Activated T-cell treated with anti-CD3 and anti-CD28 coated beads for 48 hours (primary cell): ENCODE measurements at places on chromosomes 13 and 19.

GRCh38 chr13:48801255-48801654 lies 147.5 kb downstream of the CYSLTR2 start:
- no peak for DNase-seq

- no peak for DNase-seq
Observed at GRCh38 chr13:49746111-49746510, 46.4 kb downstream of the KPNA3 start.

DNA sequence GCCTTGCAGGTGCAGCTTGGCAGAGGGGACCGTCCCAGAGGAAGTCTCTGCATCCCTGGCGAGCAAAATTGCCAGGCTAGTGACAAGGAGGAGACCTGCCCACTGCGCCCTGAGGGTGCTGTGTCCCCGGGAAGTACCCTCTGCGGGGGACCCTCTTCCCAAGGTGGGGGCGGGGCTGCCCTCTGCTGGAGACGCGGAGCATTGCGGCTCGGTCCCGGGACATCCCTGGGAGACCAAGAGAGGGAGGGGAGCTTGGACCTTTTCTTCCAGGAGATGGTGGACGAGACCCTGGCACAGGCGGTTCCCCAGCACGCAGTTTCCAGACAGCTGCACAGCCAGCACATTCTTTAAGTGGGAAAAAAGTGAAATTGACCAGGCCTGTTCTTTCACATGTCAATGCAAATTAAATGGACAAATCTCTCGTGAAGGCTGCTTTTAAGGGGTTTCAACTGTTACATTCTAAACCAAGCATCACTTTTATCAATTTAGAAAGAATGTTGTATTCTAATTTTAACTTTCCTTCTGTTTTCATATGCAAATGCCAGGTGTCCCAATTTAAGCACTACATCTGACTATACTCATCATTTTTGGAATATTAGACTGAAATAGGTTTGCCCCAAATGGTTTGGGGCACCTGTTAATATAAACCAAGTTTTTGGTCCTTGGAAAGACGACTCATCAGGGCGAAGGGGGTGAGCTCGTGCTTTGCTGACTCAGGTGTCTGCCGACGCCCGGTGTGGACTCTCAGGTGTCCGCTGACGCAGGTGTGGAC lies 60.7 kb downstream of the MCF2L start:
- peak; percentile 41 for DNase-seq

DNA sequence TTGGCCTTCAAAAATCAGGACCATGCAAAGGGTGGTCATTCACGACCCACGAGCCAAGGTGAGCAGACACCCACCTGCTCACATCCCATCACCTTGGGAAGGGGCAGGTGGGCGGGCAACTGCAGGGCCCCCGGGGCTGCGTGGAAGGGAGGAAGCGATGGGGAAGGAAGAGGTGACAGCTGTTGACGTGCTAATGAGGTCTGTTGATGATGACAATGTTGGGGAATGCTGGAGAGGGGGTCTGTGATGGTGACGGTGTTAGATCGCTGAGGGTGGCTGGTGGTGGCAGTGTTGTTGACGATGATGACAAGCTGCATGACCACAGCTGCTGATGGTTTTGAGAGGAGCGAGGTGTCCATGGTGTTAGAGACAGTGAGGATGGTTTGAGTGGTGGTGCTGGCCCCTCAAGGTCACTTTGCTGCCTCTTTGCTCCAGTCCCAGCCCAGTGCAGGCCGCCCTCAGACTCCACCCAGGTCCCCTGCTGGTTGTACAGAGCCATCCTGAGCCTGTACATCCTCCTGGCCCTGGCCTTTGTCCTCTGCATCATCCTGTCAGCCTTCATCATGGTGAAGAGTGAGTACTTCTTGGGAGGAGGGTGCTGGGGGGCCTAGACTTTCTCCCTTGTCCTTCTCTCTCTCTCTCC lies 900 bp downstream of the MCEMP1 start:
- no peak for DNase-seq

DNA sequence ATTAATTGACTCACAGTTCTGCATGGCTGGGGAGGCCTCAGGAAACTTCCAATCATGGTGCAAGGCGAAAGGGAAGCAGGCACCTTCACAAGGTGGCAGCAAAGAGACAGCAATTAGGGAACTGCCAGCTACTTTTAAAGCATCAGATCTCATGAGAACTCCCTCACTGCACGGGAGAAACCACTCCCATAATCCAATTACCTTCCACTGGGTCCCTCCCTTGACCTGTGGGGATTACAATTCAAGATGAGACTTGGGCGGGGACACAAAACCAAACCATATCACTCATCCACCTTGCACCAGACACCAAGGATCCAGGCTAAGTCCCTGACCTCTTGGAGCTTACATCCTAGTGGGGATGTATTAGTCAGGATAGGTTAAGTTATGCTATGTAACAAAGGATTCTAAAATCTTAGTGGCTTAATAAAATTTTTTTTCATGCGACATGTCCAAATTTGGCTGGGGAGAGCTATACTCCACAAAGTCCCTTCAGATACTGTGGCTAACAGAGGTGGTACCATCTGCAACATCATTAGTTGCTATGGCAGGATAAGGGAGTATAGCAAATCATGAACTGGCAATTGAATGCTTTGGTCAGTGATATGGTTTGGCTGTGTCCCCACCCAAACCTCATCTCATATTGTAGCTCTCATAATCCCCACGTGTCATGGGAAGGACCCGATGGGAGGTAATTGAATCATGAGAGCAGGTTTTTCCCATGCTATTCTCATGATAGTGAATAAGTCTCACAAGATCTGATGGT lies 8.3 kb upstream of the FAM187B start:
- DNase-seq: no peak
